Articular chondrocyte of knee joint (primary cell): ENCODE measurements at places on chromosomes 5 and 9. TPM values are rescaled to one million over a fixed set of nuclear protein-coding genes. Genes with fewer than 3 reads are reported as not detected.

The GABRA1 gene
- not detected in 2 replicates for total RNA-seq

The DMRTA1 gene
- total RNA-seq = 0.78 and 2.6 TPM in 2 replicates

The IFNB1 gene
- not detected in 2 replicates for total RNA-seq

The NPR2 gene
- total RNA-seq = 29.2 and 38.3 TPM in 2 replicates

The SLC27A4 gene
- 15.5 and 20.9 TPM in 2 replicates for total RNA-seq

The GARIN3 gene
- not detected in 2 replicates for total RNA-seq

The IGIP gene
- 17.0 and 19.9 TPM in 2 replicates for total RNA-seq

The ADRB2 gene
- 3.7 and 6.4 TPM in 2 replicates for total RNA-seq

The RASGEF1C gene
- total RNA-seq = not detected in 2 replicates

The IL5 gene
- total RNA-seq = not detected in 2 replicates

The BTNL8 gene
- total RNA-seq = not detected in 2 replicates

The GALNT12 gene
- 20.4 and 26.9 TPM in 2 replicates for total RNA-seq

The TEX48 gene
- total RNA-seq = not detected in 2 replicates

The MORN5 gene
- 0.65 TPM in 1 of 2 replicates, not detected in the other for total RNA-seq

The PPP3R2 gene
- total RNA-seq = not detected in 2 replicates

The CDC20B gene
- total RNA-seq = not detected in 2 replicates

The MEGF10 gene
- total RNA-seq = 0.78 and 4.5 TPM in 2 replicates

The LCN12 gene
- not detected in 2 replicates for total RNA-seq

The PCDHGA8 gene
- 5.6 and 5.7 TPM in 2 replicates for total RNA-seq

The PCDHB4 gene
- total RNA-seq = 1.8 and 2.1 TPM in 2 replicates

The TXNDC8 gene
- not detected in 2 replicates for total RNA-seq

The HTR4 gene
- total RNA-seq = 0.11 TPM in 1 of 2 replicates, not detected in the other

The PCDHGA6 gene
- 7.8 and 10.4 TPM in 2 replicates for total RNA-seq

The ZBTB26 gene
- 6.0 and 6.8 TPM in 2 replicates for total RNA-seq

The LAMC3 gene
- total RNA-seq = under 0.01 TPM in 2 replicates

The FGF10 gene
- total RNA-seq = 2.2 and 3.5 TPM in 2 replicates
